A172 (cell line): ENCODE measurements at places on chromosomes 4 and X. TPM values are rescaled to one million over a fixed set of nuclear protein-coding genes. Genes with fewer than 3 reads are reported as not detected.

DNA sequence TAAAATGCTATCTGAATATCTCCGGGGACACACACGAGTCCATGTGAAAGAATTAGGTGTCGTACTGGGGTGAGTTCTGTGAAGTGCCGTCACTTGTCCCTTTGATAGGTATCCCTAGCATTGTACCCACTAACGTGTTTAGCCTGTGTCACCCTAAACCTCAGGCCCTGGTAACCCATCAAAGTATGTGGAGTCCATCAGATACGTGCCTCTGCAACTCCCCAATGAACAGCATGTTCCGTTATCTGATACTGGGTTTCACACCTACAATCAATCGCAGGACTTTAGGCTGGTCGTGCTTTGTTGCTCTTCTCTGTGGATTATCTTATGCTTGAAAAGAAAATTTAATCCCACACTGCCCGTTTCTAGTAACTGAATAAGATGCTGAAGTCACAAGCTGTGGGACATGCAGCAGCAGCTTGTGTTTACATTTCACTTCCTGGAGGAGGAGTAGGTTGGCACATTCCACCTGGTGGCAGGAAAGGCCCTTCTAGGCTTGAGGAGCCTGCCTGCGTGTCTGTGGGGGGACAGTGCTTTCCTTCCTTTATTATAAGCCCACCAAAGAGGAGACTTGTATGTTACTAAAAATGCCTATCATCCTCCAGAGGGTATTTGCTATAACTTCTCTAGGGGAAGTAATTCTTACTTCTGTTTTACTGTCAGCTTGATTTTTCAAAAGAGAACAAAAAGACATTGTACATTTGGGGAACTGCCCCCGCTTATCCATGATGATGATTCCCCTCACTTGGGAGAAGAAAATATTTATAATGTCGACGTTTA, 127.2 kb downstream of the FNIP2 start:
- DNase-seq: peak; percentile 56

- DNase-seq: no peak
These were observed 337.9 kb downstream of the PPP3CA start for GRCh38 chr4:101009471-101009870.

- DNase-seq: no peak
These were observed 104.1 kb downstream of the ATXN3L start for GRCh38 chrX:13215729-13216128.

PLAC8 gene
- total RNA-seq: 2.7 and 6.7 TPM in 2 replicates
